ENCODE measurements at places on chromosomes 7 and 10. TPM values are rescaled to one million over a fixed set of nuclear protein-coding genes. Genes with fewer than 3 reads are reported as not detected.

DNA sequence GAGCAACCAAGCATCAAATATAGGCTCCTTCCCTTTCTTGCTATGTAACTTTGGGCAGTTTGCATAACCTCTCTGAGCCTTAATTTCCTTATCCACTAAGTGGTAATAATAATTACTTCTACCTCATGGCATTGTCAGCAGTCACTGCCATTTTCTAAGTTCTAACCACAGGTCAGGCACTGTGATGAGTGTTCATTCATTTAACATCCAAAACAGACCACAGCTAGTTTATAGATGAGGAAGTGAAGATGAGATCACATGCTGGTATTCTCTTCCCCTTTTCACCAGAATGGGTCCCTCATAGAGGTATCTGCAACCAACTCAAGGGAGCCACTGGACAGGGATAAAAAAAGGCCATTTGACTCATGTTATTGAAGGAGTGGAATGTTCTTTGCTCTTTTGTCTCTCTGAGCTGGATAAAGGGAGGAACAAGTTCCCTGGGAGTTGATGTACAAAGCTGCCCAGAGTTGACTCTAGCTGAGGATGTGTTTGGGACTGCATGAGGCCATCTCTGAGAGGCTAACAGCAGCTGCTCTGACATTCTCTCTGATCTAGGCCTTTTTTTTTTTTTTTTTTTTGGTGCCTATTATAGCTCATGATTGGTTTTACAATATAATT, 65.0 kb downstream of the DNAJC12 start:
- no peak for DNase-seq
- H3K4me3 ChIP-seq = no peak overlapping the region
- no peak overlapping the region for H3K27ac ChIP-seq
- no peaks in the 10 kb centered on the region for H3K36me3 ChIP-seq

PON3 gene
- total RNA-seq = 36.4 TPM

BTBD16 gene
- 0.35 TPM for total RNA-seq

DNA sequence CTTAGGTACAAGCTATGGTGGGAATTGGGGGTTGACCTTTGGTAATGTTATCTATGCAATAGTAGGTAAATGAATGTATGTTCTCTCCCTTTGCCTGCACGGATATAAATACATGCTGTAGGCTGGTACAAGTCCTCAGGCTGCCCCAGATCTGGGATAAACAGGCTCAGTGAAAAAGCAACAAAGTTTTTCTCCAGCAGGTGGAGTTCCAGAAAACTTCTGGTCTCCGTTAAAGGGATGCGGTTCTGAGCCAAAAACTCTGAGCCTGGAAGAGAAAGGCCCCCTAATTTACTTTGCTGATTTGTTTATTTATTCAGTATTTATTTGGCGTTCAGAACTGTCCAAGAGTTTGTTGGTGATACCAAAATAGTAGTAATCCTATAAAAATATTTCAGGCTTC, 204.7 kb downstream of the ADRA2A start:
- DNase-seq = no peak
- no peak overlapping the region for H3K4me3 ChIP-seq
- H3K27ac ChIP-seq = no peak overlapping the region
- H3K27me3 ChIP-seq = no peaks in the 10 kb centered on the region

DNA sequence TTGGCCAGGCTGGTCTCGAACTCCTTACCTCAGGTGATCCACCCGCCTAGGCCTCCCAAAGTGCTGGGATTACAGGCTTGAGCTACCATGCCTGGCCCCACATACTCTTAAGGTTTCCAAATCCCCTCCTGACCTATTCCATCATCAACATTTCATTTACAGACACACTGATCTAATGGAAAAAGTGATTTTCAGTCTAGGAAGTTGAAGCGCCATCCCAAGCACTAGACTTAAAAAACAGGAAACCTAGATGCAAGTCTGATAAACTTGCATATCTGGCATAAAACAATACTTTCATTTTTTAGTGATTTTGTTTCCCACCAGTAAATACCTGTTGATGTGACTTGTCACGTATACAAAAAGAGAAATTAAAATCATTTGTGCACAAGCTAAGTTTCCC, 44.0 kb downstream of the DNMBP start:
- peaks cover 6% of the 10 kb centered on the region for H3K4me1 ChIP-seq
- H3K36me3 ChIP-seq = peaks cover 28% of the 10 kb centered on the region
- no peak overlapping the region for H3K27ac ChIP-seq
- H3K27me3 ChIP-seq = no peaks in the 10 kb centered on the region

PROSER2 gene
- 33.3 TPM for total RNA-seq

CRHR2 gene
- total RNA-seq = not detected

DNA sequence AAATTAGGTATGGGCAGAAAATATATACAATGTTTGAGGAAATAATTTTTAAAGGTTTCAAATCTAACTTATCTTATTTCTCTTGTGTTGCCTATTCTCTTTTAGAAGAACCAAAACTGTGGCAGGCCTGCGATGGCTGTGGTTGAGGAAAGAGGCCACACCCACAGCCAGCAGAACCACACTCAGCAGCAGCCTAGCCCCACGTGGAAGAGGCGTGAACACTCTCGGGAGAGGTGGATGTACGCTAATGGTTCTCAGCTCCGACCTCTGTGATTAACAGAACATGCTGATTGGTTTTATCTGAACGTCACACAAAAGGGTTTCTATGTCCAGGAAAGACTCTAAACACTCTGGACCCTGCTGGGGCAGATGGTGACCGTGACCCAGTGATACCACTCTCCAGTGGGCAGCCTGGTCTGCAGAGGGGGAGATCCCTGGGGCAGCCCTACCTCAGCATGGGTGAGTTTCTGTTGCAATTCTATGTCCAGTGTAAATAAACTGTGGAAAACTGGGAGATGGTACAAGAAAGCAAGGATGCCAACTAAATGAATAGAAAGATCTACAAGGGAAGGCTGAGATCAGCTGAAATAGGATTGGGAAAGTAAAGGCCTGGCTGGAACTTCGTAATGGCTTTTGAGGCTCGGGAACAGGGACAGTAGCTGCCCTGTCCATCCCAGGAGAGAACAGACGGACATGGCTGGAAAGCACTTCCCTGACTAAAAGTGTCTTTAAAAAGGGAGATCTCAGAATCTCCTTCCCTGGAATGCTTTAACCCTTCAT, 26.6 kb downstream of the DIP2C start:
- H3K27ac ChIP-seq = no peak overlapping the region
- no peak for DNase-seq
- peaks cover 10% of the 10 kb centered on the region for H3K4me1 ChIP-seq
- no peaks in the 10 kb centered on the region for H3K27me3 ChIP-seq
